ENCODE measurements at places on chromosomes 7 and 10.

GRCh38 chr10:36759141-36759805, 366.1 kb upstream of the ANKRD30A start:
- no peak for DNase-seq

GRCh38 chr7:140196361-140197217, 19.8 kb upstream of the KDM7A start:
- no peak for DNase-seq

GRCh38 chr10:45592926-45593325, 79.6 kb downstream of the ZFAND4 start:
- no peak for DNase-seq

- no peak for DNase-seq
Observed at GRCh38 chr7:139118805-139119485, 9.4 kb upstream of the ZC3HAV1 start.

DNA sequence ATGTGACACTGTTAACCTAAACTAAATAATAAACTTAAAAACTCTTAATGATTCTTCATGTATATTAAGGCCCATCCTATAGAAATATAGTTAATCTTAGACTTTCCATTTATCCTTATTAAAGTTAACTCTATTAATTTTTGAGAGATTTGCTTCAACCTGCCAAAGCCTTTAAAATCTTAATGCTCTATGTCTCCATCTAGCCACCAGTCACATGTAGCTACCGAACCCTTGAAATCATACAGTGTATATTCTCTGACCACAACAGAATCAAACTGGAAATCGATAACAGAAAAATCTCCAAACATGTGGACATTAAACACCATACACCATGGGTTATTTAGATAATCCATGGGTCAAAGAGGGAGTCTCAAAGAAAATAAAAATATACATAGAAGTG, 51.9 kb downstream of the ASZ1 start:
- DNase-seq = no peak

DNA sequence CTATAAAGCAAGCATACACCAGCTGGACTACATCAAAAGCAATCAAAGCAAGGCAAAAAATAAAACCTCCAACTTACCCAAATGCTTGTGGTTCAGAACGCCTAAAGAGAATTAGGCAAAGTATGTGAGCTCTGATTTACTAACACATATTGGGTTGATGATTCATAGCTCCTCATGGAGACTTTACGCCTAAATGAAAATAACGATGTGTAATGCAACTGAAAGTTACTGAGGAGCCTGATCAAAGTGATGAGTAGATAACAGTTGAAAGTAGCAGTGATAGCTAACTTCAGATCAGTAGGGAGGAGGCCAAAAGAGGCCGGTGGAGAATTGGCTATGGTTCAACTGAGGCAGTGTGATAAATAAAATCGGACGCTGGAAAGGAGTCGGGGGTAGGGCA, 85.0 kb downstream of the MPP7 start:
- no peak for DNase-seq

GRCh38 chr7:105808703-105809590, 67.5 kb downstream of the ATXN7L1 start:
- no peak for DNase-seq

GRCh38 chr10:68578974-68579373, 18.8 kb downstream of the TET1 start:
- DNase-seq = no peak

- DNase-seq = no peak
Observed at GRCh38 chr10:102775201-102775934, 31.6 kb downstream of the WBP1L start.

GRCh38 chr10:74934100-74934812, 107.9 kb downstream of the KAT6B start:
- DNase-seq = no peak

GRCh38 chr10:77505431-77506334, 131.9 kb downstream of the KCNMA1 start:
- DNase-seq = no peak

DNA sequence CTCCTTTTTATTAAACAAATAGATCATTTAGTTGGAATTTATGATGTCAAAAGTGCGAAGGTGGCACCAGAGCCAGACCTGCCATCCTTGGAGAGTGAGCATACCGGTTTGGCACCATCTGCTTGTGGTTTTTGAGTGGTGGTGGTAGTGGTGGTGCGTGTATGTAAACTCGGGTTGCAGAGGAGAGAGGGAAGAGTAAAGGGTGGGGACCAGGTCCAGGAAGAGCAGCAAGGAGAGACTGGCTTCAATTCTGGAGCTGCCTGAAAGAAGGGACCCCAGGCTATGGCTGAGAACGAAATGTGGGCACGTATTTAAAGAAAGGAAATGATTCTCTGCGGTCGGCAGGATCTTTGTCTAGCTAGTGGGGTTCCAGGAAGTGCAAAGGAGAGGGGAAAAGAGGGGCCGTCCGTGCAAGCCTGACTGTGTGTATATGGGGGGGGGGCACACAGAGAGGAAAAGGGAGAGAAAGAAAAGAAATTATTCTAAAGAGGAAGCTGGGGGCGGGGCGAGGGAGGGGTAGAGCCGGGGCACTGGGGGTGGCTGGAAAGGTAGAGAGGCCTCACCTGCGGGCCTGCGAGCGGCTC, 448 bp upstream of the GOLGA7B start:
- DNase-seq = no peak

DNA sequence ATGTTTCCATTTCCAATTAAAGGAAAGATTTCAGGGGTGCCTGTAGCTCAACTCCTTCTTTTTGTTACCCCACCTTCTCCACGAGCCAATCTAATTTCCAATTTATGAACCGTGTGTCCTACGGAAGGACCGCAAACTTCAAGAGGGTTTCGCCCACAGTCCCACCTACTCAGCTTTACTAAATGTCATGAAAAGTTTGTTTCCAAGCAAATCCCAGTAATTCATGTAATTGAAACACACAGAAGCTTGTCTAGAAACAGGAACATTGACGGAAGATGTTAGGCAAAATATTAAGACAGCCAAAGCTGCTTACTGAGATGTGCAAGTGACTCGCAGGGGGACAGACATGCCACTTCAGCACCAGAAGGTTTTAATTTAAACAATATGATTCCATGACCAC, 32.9 kb upstream of the LYZL1 start:
- DNase-seq = no peak
